Nasal cavity respiratory epithelium epithelial cell of viscerocranial mucosa (primary cell): ENCODE measurements at places on chromosomes 6 and 20. TPM values are rescaled to one million over a fixed set of nuclear protein-coding genes. Genes with fewer than 3 reads are reported as not detected.

TDP2 gene
- total RNA-seq = 27.3 and 33.2 TPM in 2 replicates

PNPLA1 gene
- 0.36 and 0.68 TPM in 2 replicates for total RNA-seq

SCGN gene
- not detected in 2 replicates for total RNA-seq

RWDD1 gene
- total RNA-seq = 18.1 and 24.9 TPM in 2 replicates

ARMH2 gene
- not detected in 2 replicates for total RNA-seq

LGSN gene
- total RNA-seq = not detected in 2 replicates

OR2H1 gene
- not detected in 2 replicates for total RNA-seq

ANGPT4 gene
- not detected in 2 replicates for total RNA-seq

PRICKLE4 gene
- total RNA-seq = under 0.01 and 1.1 TPM in 2 replicates

WFDC6 gene
- not detected in 2 replicates for total RNA-seq
